CD8-positive, alpha-beta T cell (primary cell): ENCODE measurements at places on chromosomes 3 and 15. TPM values are rescaled to one million over a fixed set of nuclear protein-coding genes. Genes with fewer than 3 reads are reported as not detected.

Gene GOLGA6A
- not detected for total RNA-seq

Gene PPARG
- total RNA-seq, result not detected

Gene CMSS1
- 13.7 TPM for total RNA-seq

DNA sequence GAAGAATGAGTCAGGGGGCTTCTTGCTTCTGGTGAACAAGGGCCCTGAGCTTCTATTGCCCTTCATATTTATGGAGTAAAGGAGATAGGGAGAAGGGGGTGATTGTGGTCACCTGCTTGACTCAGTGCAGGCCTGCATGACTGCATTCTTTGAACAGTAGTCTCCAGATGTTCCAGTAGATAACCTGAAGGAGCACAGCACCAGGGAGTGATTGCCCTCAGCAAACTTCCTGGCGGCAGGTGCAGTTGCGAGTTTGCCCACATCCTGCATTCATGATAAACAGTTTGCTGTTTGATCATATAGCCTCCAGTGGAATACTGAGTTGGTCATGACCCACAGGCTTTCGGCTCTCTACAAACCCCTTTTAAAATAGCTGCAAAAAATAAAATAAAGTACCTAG, 1632.7 kb downstream of the OTOL1 start:
- DNase-seq, result no peak

DNA sequence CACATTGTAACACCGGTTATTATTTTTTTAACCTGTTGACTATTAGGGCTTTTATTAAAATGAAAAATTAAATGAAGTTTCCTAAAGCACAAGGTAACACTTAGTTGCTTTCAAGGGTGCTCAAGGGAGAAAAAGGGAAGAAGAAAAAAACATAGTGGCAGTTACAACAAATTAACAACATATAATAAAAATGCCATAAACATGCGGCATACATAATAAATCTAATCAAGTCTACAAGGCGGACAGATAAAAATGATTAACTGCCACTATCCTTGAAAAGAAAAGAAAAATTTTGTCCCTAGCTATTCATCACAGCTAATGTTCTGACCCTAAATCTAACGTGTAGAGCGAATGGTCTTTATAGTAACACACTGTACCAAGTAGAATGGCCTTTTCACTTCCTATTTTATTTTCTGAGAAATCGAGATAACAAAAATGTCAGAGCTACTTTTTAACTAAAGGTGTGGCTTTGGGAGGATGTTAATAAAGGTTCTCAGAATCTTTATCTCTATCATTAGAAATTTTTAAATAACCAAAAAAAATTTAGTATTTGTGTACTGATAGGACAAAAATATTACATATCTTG, 194.9 kb downstream of the FOXP1 start:
- no peak for DNase-seq

- DNase-seq, result no peak
Measured at GRCh38 chr3:123664753-123665152, 79.9 kb upstream of the HACD2 start.

DNA sequence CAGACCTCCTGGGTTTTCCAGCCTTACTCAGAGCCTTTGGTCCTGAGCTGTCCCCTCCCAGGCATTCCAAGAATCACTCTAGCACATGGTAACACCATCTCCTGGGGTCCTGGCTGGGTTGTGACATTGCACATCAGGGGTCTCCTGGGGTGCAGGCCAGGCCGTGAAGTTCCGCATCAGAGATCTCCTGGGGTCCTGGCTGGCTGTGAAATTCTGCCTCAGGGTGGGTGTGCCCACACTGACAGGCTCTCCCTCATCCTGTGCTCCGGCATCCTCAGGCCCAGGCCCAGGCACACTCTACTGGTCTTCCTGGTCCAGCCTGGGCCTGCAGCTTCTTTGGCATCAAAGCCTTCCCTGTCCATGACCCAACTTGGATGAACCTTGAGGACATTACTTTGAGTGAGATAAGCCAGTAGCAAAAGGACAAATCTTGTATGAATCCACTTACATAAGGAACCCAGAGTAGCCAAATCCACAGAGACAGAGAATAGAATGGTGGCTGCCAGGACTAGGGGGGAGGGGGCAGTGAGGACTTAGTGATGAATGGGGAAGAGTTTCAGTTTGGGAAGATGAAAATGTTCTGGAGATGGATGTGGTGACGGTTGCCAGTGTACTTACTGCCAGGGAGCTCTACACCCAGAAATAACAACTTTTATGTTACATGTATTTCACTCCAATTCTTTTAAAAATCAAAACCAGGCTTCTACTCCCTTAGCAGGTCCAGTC, 49.1 kb upstream of the KLF13 start:
- no peak for DNase-seq

DNA sequence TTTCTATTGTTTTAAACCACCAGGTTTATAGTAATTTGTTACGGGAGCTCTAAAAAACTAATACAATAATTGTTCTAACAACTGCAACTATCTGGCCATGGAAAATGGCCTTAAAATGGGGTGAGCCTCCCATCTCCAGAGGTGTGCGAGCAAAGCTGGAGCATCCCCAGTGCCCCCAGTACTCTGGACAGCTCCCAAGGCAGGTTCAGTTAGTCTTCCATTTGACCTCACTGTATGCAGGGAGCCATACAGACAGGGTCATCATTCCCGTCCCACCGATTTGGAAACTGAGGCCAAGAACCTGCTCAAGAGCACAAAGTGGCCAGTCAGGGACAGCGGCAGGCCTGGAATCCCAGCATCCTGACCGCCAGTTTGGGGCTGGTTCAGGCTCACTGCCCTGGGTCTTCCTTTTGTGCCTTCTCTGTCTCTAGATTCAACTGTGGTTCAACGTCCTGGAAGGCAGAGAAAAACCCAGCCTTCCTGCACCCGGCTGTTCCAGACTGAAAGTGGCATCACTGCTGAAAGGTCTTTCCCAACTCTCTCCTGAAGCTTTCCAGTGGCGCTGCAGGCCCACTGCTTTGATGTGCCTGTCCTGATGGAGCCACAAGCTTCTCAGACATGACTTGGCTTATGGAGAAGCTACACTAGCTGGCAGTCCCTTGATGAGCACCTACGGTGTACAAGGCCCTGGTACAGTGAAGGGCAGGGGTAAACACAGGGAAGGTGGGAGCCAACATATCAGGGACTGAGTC, 76.6 kb upstream of the LINGO1 start:
- DNase-seq, result no peak
